ENCODE measurements at places on chromosomes 6 and 20.

DNA sequence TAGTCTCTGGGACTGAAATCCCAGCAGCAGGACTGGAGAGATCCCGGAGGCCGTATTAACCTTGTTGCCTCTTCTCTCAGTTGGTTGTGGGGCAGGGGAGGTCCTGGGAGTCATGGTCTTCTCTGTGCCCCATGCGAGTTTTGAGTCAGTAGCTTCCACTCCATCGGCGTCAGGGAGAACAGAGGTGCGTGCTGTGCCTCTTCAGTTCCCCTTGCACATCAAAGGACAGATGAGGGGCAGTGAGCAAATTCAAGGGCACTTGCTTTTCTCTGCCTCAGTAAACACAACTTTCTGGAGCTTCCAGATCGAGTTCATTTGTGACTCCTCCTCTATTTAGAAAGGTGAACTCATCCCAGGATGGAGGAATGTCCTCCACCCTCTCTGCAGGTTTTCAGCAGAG lies 48.6 kb downstream of the MOCS1 start:
- H3K27me3 ChIP-seq, result peaks cover 14% of the 10 kb centered on the region
- H3K27ac ChIP-seq, result no peak overlapping the region
- H3K36me3 ChIP-seq, result no peaks in the 10 kb centered on the region
- no peaks in the 10 kb centered on the region for H3K4me1 ChIP-seq

GRCh38 chr6:26455357-26455970 lies 2.3 kb upstream of the BTN2A1 start:
- peaks cover 53% of the 10 kb centered on the region for H3K36me3 ChIP-seq
- peaks cover 34% of the 10 kb centered on the region for H3K4me1 ChIP-seq
- H3K27me3 ChIP-seq, result no peaks in the 10 kb centered on the region
- no peak overlapping the region for H3K4me3 ChIP-seq
- peak overlapping the region; percentile 46 for H3K27ac ChIP-seq

- no peak overlapping the region for H3K4me3 ChIP-seq
- H3K27ac ChIP-seq, result no peak overlapping the region
- H3K4me1 ChIP-seq, result peaks cover 9% of the 10 kb centered on the region
These were observed 245.3 kb downstream of the DLL1 start for GRCh38 chr6:170045563-170045960.

DNA sequence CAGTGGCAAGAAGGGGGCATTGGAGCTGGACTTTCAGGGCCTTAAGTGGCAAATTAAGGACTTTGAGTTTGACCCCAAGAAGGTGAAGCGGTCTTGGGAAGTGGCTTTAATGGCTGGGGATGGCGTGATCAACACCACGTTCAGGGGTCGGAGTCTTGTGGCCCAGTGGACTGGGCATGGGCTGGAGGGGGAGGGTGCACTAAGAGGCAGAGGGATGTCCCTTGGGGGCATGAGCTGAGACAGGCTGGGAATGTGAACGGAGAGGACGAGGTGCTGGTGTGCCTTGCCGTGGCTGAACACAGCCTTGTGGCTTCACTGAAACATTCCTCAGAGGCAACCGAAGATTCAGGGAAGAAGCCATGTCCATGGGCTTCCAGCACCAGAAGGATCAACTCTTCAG lies 227.0 kb downstream of the SYNDIG1 start:
- H3K4me3 ChIP-seq, result no peak overlapping the region
- H3K27me3 ChIP-seq, result peaks cover 9% of the 10 kb centered on the region
- no peak for ATAC-seq
- H3K4me1 ChIP-seq, result no peaks in the 10 kb centered on the region
- H3K27ac ChIP-seq, result no peak overlapping the region

GRCh38 chr20:32524829-32525501 lies 60.2 kb downstream of the NOL4L start:
- no peaks in the 10 kb centered on the region for H3K27me3 ChIP-seq
- peaks cover 12% of the 10 kb centered on the region for H3K36me3 ChIP-seq
- H3K27ac ChIP-seq, result peak overlapping the region; percentile 58
- no peak for ATAC-seq
- peaks cover 39% of the 10 kb centered on the region for H3K4me1 ChIP-seq

- peak; percentile 1 for ATAC-seq
- H3K4me3 ChIP-seq, result peak overlapping the region; percentile 91
- H3K36me3 ChIP-seq, result peaks cover 10% of the 10 kb centered on the region
- peaks cover 16% of the 10 kb centered on the region for H3K4me1 ChIP-seq
- no peaks in the 10 kb centered on the region for H3K27me3 ChIP-seq
These were observed 636 bp downstream of the SUPT3H start for GRCh38 chr6:45377043-45377553.

GRCh38 chr20:43903953-43904826 lies 10.5 kb upstream of the TOX2 start:
- H3K27me3 ChIP-seq, result no peaks in the 10 kb centered on the region
- H3K27ac ChIP-seq, result no peak overlapping the region
- no peak for ATAC-seq
- H3K4me1 ChIP-seq, result no peaks in the 10 kb centered on the region

DNA sequence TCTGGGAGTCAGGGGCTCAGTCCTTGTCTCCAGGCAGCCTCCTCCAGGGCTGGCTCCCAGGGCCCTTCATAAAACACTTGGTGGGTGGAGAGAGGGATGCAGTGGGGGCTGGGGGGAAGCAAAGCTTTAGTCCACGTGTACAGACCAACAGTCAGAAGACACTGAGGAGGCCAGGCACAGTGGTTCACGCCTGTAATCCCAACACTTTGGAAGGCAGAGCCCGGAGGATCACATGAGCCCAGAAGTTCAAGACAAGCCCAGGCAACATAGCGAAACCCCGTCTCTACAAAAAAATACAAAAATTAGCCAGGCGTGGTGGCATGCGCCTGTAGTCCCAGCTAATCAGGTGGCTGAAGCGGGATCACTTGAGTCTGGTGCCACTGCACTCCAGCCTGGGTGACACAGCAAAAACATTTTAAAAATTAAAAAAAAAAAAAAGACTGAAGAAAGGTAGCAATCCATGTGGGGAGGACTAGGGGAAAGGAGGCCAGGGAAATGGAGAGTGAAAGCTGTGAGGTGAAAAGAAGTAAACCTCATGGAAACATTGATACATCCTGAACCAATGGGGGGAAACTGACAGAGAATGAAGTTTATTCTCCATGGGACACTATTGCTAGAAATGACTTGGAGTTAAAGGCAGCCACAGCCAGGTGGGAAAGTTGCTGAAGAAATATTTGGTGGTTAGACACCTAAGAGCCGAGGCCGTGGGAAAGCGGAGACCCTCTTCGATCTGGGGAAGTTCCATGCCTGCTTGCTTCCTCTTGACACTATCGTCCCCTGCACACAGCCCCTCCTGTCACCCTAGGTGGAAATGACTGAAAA lies 35.4 kb downstream of the PIM1 start:
- no peaks in the 10 kb centered on the region for H3K27me3 ChIP-seq
- peak overlapping the region; percentile 13 for H3K27ac ChIP-seq
- peak overlapping the region; percentile 33 for H3K4me3 ChIP-seq
- no peaks in the 10 kb centered on the region for H3K36me3 ChIP-seq

DNA sequence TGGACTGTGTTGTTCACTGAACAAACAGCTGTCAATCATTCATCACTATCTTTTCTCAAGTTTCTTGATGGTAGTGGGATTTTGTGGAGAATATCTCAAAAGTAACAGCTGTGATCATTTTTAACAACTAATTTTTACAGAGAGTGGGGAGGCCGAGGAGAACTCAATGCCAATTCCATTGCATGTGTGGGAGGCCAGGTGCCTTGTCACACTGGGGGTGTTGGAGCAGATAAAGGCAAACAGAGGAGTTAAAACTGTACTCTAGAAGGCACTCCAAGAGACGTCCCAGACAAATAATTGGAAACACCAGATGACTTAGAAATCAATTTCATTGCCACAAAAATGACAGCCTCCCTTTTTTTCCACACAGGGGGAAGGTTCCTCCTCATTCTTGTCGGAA lies 267.2 kb upstream of the PLCB4 start:
- ATAC-seq, result no peak
- no peaks in the 10 kb centered on the region for H3K27me3 ChIP-seq
- H3K36me3 ChIP-seq, result peaks cover 14% of the 10 kb centered on the region
- H3K4me3 ChIP-seq, result no peak overlapping the region
- no peak overlapping the region for H3K27ac ChIP-seq
- H3K4me1 ChIP-seq, result peaks cover 6% of the 10 kb centered on the region

DNA sequence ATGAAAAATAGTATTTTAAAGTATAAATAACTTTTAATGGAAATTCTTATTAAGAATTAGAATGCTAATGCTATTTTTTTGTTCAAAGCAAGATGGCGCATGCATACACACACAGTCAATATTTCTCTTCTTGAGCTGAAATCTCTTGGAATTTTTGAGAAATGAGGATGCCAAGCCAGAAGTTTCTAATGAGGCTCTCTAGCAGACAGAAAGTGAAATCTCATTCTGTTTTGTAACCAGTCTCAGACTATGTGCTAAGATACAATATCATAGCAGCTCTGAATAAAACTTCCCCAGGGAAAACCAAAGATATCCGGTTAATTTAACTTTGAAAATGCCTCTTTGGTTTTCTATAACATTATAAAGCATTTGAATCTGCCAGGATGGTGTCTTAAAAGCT lies 97.2 kb upstream of the HDAC2 start:
- H3K36me3 ChIP-seq, result no peaks in the 10 kb centered on the region
- peaks cover 12% of the 10 kb centered on the region for H3K27me3 ChIP-seq
- H3K4me1 ChIP-seq, result no peaks in the 10 kb centered on the region
- no peak for ATAC-seq

- H3K27me3 ChIP-seq, result peaks cover 15% of the 10 kb centered on the region
- ATAC-seq, result no peak
- no peak overlapping the region for H3K4me3 ChIP-seq
- H3K36me3 ChIP-seq, result no peaks in the 10 kb centered on the region
These were observed 2.8 kb upstream of the MAS1L start for GRCh38 chr6:29490552-29490951.

GRCh38 chr20:16929756-16930155 lies 181.6 kb downstream of the OTOR start:
- no peak overlapping the region for H3K4me3 ChIP-seq
- no peak for ATAC-seq
- peaks cover 7% of the 10 kb centered on the region for H3K27me3 ChIP-seq
- H3K36me3 ChIP-seq, result no peaks in the 10 kb centered on the region
- H3K27ac ChIP-seq, result no peak overlapping the region

GRCh38 chr20:41345729-41346067 lies 5.1 kb downstream of the LPIN3 start:
- no peaks in the 10 kb centered on the region for H3K27me3 ChIP-seq
- H3K4me3 ChIP-seq, result no peak overlapping the region
- no peaks in the 10 kb centered on the region for H3K36me3 ChIP-seq
- H3K27ac ChIP-seq, result no peak overlapping the region
- ATAC-seq, result no peak

DNA sequence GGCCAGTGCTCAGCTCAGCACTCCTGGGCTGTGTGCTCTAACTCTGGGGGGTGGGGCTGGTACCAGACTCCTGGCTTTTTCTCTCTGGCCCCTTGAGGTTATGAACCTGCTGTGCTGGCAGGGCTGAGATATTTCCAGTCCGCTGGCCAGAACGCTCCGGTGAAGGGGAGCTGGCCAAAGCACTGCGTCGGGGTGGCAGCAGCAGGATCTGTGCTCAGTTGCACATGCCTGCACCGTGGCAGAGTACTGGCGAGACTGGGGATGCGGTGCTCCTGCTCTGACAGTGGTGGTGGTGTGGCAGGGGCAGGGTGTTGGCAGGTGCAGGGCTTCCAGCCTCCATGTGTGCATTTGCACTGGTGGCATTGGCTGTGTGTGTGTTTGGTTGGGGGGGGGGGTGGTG lies 374.4 kb downstream of the PHF3 start:
- no peaks in the 10 kb centered on the region for H3K36me3 ChIP-seq
- H3K27me3 ChIP-seq, result no peaks in the 10 kb centered on the region
- no peak overlapping the region for H3K4me3 ChIP-seq
- H3K27ac ChIP-seq, result no peak overlapping the region
- no peaks in the 10 kb centered on the region for H3K4me1 ChIP-seq
- ATAC-seq, result no peak

DNA sequence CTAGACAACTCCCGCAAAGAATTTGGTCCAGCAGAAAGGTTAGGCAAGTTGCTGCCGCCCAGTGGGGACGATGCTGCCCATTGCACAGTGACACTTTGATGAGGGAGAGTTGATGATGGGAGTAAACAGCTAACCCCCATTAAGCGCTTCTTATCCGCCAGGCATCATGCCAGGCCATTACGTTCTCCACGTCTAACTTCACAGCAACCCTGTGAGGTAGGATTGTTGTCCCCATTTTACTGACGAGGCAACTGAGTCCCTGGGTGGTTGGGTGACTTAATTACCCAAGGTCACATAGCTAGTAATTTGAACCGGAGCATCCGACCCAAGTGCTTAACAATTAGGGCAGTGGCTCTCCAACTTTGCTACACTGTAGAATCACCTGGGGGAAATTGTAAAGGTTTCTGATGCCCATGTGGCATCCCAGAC lies 738 bp downstream of the RALGAPB start:
- no peaks in the 10 kb centered on the region for H3K36me3 ChIP-seq
- H3K4me3 ChIP-seq, result peak overlapping the region; percentile 85
- H3K27me3 ChIP-seq, result no peaks in the 10 kb centered on the region
- ATAC-seq, result no peak
- peaks cover 28% of the 10 kb centered on the region for H3K4me1 ChIP-seq

GRCh38 chr6:132400883-132401617 lies at the start of gene MOXD1:
Gene MOXD1 (minus strand): TSS chr6:132401475. CDS start chr6:132401426, 49 bp downstream.
- peak; percentile 12 for ATAC-seq
- H3K4me1 ChIP-seq, result no peaks in the 10 kb centered on the region
- no peak within 1 kb of the TSS for H3K27ac ChIP-seq
- no peaks in the 10 kb centered on the region for H3K36me3 ChIP-seq
- peak within 1 kb of the TSS; percentile 41 for H3K4me3 ChIP-seq
- H3K27me3 ChIP-seq, result peaks cover 60% of the 10 kb centered on the region

GRCh38 chr20:24079661-24080412 lies 91.3 kb upstream of the GGTLC1 start:
- no peaks in the 10 kb centered on the region for H3K4me1 ChIP-seq
- ATAC-seq, result no peak
- H3K36me3 ChIP-seq, result no peaks in the 10 kb centered on the region
- no peaks in the 10 kb centered on the region for H3K27me3 ChIP-seq
- no peak overlapping the region for H3K27ac ChIP-seq

- no peak overlapping the region for H3K4me3 ChIP-seq
- ATAC-seq, result no peak
- H3K27ac ChIP-seq, result no peak overlapping the region
- H3K4me1 ChIP-seq, result peaks cover 13% of the 10 kb centered on the region
- no peaks in the 10 kb centered on the region for H3K27me3 ChIP-seq
These were observed 48.6 kb downstream of the DTNBP1 start for GRCh38 chr6:15614277-15614676.

GRCh38 chr6:100346828-100347227 lies 117.9 kb downstream of the SIM1 start:
- no peak overlapping the region for H3K4me3 ChIP-seq
- H3K27ac ChIP-seq, result no peak overlapping the region
- H3K36me3 ChIP-seq, result no peaks in the 10 kb centered on the region
- no peak for ATAC-seq

DNA sequence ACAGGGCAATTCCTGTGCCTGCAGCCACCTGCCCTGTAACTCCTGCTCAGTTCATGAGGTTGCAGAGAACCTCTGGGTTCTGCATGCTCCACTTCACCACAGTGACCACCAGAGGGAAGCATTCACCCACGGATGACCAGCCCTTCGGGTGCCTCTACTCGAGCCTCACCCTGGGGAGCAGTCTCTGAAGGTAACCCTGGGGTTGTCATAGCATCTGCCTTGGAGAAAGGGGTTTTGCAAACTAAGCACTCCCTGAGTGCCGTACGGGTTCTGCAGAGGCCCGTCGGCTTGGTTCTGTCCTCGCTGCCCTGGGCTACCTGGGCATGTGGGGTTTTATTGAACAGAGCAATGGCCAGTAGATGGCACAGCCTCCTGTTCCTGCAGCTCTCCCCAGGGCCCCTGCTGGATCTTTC lies 10.2 kb upstream of the CST5 start:
- H3K27me3 ChIP-seq, result no peaks in the 10 kb centered on the region
- H3K4me1 ChIP-seq, result no peaks in the 10 kb centered on the region
- no peak overlapping the region for H3K27ac ChIP-seq
- H3K36me3 ChIP-seq, result no peaks in the 10 kb centered on the region
- H3K4me3 ChIP-seq, result no peak overlapping the region
- ATAC-seq, result peak; percentile 81

Data from activated T-helper 17 cell treated with anti-CD3 and anti-CD28 coated beads, Interleukin-2, amount 50 U/mL, for 72 hours (primary cell).